Renal cortex interstitium (tissue), 15 donors: ENCODE measurements at places on chromosomes 5 and 9. TPM values are rescaled to one million over a fixed set of nuclear protein-coding genes. Genes with fewer than 3 reads are reported as not detected.

The LEAP2 gene
- polyA plus RNA-seq, result 6.6 TPM

The FUT7 gene
- polyA plus RNA-seq, result 0.07 TPM

The HK3 gene
- polyA plus RNA-seq, result 0.67 TPM

The ITK gene
- polyA plus RNA-seq, result 0.14 TPM

The CMYA5 gene
- 16.7 TPM for polyA plus RNA-seq

The NR6A1 gene
- 1.5 TPM for polyA plus RNA-seq

The ZFYVE16 gene
- 81.7 TPM for polyA plus RNA-seq

The SIGMAR1 gene
- 55.1 TPM for polyA plus RNA-seq

The PCDHA13 gene
- not detected for polyA plus RNA-seq

The TBCA gene
- polyA plus RNA-seq, result 343 TPM

The MARCHF3 gene
- polyA plus RNA-seq, result 6.3 TPM

The DMRTA1 gene
- polyA plus RNA-seq, result 1.1 TPM

The ECM2 gene
- polyA plus RNA-seq, result 18.3 TPM

The GABRA6 gene
- polyA plus RNA-seq, result not detected

The GMCL2 gene
- polyA plus RNA-seq, result 0.11 TPM

The ARHGEF37 gene
- 4.3 TPM for polyA plus RNA-seq

- peak; percentile 60 for DNase-seq
Observed at GRCh38 chr5:134577796-134578577, 52.5 kb downstream of the JADE2 start.

- no peak for DNase-seq
Observed at GRCh38 chr9:18141681-18142080, 332.3 kb upstream of the ADAMTSL1 start.

- DNase-seq, result no peak
Observed at GRCh38 chr9:71910650-71911060, 338 bp downstream of the ABHD17B start.

DNA sequence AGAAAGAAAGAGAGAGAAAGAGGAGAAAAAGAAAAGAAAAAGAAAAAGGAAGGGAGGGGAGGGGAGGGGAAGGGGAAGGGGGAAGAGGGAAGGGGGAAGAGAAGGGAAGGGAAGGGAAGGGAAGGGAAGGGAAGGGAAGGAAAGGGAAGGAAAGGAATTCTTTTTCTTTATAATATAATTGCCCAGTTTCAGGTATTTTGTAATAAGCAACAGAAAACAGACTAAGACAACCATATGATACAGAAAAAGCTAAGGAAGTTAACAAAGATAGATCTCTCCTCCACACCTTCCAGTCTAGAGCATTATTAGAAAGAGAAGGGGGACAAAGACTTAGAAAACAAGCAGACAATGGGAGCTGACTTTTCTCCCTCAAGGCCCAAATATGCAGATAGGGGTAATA, 31.0 kb downstream of the MEIKIN start:
- DNase-seq, result no peak

DNA sequence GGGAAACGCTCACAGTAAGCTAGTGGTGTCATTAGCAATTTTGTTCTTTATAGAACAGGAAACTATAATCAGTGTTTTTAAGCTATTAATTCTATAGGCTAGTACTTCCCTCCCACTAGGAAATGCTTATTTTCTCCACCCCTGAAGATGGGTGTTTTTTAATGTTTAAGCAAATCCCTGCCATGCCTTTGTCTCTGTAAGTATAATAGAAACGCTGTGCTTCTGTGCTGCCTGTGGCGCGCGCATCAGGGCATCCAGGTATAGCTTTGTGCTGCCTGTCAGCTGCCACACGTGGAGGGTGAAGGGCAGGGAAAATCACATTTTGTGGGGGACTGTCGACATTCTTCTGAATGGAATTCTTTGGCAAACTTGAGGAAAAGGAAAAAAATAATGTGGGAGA, 217.5 kb downstream of the RAB3C start:
- DNase-seq, result no peak

- DNase-seq, result no peak
Observed at GRCh38 chr5:3385991-3386519, 209.6 kb upstream of the IRX1 start.

GRCh38 chr9:129301941-129302340, 123.9 kb upstream of the IER5L start:
- no peak for DNase-seq

DNA sequence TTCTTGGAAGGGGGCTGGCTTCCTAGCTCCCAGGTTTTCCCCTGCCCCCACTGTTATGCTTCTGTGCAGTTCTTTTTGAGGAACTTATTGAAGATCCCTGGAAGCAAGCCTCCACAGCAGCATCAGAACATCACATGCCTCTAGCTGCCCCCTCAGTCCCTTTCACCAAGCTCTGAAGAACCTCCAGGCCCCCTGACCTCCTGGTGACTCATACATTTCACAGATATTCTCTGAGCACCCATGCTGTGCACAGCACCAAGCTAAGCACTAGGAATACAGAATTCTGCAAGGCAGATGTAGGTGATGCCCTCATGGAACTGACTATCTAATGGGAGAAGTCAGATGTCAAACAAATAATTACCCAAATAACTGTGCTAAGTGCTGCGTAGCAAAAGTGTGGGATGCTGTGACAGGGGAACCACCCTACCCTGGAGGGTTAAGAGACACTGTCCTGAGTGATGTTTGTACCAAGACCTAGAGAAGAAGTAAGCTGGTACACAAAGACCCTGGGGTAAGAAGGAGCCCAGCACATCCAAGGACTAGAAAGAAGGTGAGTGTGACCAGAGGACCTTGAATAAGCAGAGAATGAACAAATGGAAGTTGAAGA, 213.7 kb upstream of the NR4A3 start:
- DNase-seq, result no peak

DNA sequence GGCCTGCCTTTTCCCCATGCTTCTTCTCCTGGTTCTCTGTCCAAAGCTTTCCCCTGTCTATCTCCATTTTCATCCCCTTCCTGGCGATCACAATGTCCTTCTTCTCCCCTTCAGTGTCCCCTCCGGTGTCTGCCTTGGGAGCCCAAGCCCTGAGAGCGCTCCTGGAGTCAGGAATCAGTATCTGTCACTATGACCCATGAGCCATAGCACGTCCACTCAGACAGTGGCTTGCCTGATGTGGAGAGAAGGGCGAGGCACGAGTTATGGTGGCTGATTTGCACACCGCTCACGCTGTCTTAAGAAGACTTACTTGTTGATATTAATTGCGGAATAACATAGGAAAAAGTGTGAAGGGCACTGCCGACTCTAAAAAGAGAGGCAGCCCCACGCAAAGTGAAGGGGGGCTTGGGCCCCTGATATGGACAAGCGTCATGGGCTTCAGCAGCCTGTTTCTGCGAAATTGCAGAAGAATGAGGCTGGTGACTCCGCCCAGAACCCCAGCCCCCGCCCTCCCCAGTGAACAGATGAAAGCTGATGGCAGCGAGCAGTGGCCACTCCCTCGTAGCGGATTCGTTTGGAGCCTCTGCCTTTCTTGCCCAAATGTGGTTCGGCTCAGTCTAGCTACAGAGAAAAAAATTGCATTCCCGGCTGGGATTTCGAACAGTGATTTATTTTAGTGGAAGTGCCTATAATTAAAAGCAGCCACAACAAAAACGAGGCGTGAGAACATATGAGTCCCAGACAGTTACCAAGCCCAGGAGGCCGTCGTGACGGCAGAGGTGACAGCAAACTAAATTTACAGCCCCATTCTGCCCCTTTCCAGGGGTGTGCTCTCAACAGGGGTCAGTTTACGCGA, 149.8 kb downstream of the ICE1 start:
- DNase-seq, result peak; percentile 41

DNA sequence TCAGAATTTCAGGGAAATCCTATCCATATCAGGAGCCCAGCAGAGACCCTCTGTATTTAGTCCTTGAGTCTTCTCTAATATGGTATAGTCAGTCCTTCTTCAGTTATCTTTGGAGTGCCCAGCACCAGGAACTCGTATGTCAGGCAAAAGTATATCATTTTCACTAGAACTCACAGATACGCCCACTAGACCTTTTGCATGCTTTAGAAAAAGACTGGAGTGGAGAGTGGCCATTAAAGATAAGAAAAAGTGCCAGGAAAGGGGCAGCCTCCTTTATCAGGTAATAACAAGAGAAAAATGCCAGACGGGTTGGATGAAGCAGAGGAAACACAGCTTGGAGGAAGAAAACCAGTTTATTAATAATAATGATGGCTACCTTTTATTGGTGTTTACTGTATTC, 63.5 kb downstream of the GPR21 start:
- DNase-seq, result no peak

- no peak for DNase-seq
Observed at GRCh38 chr5:41109186-41109585, 38.0 kb upstream of the MROH2B start.

- DNase-seq, result no peak
Observed at GRCh38 chr5:150497274-150497988, 10.5 kb upstream of the NDST1 start.

DNA sequence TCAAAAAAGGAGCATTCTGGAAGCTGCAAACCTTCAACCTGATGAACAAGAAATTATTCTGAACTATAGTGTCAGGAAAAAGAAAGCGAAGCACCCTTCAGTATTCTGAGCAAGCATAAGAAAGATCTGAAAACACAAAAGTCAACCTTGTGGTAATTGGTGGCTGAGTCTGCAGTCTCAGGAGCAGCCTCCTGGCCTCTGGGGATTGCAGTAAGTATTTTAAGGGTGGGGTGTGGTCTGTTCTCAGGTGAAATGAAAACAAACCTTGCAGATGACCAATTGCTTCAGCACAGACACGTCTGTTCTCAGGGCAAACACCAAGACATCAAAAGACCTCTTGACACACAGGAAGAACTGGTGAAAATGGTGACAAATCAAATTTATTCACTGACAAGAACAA, 147.8 kb upstream of the RAPGEF1 start:
- DNase-seq, result no peak

GRCh38 chr5:61304590-61305381, 27.3 kb upstream of the ZSWIM6 start:
- DNase-seq, result no peak

- DNase-seq, result no peak
Observed at GRCh38 chr5:177183766-177184360, 50.3 kb downstream of the NSD1 start.

DNA sequence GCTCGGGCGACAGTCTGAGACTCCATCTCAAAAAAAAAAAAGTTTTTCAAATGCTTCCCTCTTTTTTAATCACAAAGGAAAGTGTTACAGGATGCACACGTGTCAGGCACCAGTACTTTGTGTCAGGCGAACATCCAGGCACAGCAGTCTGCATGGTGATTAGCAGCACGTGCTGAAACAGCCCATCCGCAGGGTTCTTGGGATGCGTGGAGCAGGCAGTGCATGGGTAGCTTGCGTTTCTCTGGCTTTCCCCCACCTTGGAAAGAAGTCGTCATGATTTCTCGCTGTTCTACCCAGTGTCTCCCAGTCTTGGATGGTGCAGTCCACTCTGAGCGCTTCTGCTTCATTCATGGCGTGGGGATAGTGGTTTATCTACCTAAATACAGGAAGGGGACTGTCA, 35.4 kb downstream of the GPR107 start:
- no peak for DNase-seq

DNA sequence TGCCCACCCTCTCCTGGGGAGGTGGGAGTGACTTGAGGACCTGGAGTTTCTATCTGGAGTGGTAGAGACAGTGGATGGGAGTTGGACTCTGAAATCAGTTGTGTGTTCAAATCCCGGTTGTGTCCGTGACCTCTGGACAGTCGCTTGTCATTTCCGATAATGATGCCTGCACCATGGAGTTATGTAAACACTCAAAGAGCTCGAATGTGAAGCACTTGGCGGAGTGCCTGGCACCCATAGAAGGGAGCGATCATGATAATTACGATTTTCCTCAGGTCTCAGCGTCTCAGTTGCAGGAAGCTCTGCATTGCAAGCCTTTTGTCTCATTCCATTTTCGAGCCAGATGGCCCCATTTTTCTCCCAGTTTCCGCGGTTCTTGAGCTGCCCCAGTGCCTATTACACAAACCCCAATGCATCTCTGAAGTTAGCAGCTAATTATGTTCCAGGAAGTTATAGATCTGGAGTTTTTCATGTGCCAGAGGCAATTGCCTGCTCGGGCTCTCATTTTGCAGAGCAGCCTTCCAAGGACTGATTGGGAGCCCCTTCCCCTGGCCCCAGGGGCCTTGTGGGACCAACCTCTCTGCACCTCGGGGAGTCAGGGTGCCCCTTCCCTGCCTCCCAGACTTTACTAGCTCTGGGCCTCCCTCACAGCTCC, 175.5 kb upstream of the MVB12B start:
- no peak for DNase-seq

GRCh38 chr5:94916619-94917018, 298.1 kb downstream of the SLF1 start:
- no peak for DNase-seq

- DNase-seq, result no peak
Observed at GRCh38 chr9:70574151-70574837, 159.8 kb upstream of the KLF9 start.

- DNase-seq, result no peak
Observed at GRCh38 chr9:109167716-109168115, 667 bp upstream of the FRRS1L start.

GRCh38 chr5:22764736-22765135, 88.4 kb downstream of the CDH12 start:
- DNase-seq, result no peak

- no peak for DNase-seq
Observed at GRCh38 chr9:120384925-120385272, 195.1 kb downstream of the CDK5RAP2 start.

GRCh38 chr9:69272212-69272611, 52.8 kb upstream of the ENTREP1 start:
- no peak for DNase-seq

- no peak for DNase-seq
Observed at GRCh38 chr9:69496846-69497450, 171.9 kb downstream of the ENTREP1 start.

DNA sequence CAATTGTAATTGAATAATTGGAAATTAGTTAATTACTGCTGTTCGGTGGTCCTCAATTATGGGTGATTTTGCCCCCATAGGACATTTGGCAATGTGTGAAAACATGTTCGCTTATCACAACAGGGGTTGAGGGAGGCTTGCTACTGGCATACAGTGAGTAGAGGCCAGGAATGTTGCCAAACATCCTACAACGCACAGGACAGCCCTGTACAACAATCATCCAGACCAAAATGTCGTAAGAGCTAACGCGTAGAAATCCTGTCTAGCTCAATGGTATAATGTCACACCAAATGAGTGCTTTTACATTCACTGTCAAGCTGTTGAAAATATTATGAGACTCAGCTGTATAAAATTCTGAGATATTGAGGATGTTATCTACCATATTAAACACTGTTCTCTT, 464.4 kb upstream of the TUSC1 start:
- no peak for DNase-seq

DNA sequence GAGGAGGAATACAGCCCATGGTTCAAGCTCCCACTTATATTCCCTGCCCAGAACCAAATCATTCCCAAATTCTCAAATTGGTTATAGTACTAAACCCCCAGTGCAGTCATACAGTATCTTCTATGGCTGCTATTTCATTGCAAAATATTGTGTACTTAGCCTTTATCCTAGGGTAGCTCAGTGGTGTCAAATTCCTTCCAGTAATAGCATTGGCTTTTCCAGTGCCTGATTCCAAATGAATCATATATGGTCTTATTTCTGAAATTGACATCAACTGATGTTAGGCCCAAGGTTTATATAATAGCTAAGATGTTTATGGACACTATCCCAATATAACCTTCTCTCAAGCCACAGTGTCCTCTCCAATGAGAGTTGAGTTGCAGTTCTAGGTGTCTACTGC, 256.7 kb downstream of the NDUFS4 start:
- DNase-seq, result no peak

GRCh38 chr9:20309124-20309523, 313.2 kb downstream of the MLLT3 start:
- DNase-seq, result no peak
